Stimulated activated CD8-positive, alpha-beta memory T cell treated with anti-CD3 and anti-CD28 coated beads, Interleukin-4, amount 100 ng/mL, for 1 hour (primary cell): ENCODE measurements at places on chromosomes 1 and 21.

DNA sequence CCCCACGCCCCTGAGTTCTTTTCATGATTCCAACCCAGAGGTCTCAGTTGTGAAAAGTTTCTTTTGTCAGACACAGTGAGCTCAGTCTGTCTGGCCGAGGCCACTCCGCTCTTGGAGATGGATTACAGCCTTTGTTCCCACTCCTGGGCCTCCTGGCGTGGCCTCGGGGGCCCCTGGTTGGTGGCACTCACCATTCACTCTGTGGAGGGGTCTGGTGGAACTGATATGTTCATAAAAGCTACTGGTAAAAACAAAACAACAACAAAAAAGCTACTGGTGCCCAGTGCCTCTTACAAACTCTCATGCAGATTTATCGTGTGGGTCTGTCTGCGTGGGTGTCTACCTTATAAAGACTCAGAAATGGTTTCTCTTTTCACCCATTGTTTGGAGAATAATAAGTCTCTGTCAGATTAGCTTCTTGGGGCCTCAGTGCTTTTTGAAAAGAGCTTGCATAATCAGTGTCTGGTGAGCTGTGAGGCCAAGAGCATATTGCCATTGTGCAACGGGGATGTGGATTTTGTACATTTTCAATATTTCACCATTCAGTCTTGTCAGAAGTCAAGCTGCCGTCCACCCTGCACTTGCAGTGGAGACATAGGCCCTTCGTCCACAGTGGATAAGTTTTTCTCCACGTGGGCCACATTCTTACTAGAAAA, 86.7 kb downstream of the GALNT2 start:
- no peak for DNase-seq

DNA sequence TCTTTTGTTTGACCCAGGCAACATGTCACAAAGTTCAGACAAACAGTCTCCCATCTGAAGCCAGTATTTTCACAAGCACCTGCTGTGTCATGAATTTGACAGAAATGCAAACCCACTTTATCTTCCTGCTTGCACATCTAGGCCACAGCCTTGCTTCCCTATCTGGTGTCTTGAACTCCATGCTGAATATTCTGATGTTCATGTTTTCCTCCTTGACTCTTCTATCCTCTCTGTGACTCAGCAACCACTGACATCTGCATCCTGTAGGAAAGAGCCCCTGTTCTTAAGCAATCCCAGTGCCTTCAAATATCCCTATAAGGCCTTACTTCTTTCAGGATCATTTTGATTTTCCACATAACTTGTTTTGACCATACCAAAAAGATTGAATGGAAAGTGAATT, 6.5 kb downstream of the CD55 start:
- DNase-seq: no peak

DNA sequence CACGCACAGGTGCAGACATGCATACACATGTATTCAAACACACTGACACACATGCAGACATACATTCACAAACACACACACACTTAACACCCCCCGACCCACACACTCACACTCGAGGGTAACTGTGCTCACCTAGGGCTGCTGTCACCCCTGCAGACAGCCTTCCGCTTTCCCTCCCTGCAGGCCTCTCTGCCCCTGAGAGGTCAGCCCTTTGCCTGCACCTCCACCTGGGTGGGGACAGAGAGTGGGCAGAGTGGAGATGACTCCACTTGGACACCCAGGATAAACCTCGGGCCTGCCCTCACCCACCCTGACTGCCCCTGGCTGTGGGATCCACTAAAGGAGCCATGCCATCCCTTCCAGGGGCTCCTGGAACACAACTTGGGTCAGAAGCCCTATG, 264.3 kb downstream of the PTPRU start:
- no peak for DNase-seq

GRCh38 chr1:99777752-99778151, 11.3 kb upstream of the FRRS1 start:
- no peak for DNase-seq

DNA sequence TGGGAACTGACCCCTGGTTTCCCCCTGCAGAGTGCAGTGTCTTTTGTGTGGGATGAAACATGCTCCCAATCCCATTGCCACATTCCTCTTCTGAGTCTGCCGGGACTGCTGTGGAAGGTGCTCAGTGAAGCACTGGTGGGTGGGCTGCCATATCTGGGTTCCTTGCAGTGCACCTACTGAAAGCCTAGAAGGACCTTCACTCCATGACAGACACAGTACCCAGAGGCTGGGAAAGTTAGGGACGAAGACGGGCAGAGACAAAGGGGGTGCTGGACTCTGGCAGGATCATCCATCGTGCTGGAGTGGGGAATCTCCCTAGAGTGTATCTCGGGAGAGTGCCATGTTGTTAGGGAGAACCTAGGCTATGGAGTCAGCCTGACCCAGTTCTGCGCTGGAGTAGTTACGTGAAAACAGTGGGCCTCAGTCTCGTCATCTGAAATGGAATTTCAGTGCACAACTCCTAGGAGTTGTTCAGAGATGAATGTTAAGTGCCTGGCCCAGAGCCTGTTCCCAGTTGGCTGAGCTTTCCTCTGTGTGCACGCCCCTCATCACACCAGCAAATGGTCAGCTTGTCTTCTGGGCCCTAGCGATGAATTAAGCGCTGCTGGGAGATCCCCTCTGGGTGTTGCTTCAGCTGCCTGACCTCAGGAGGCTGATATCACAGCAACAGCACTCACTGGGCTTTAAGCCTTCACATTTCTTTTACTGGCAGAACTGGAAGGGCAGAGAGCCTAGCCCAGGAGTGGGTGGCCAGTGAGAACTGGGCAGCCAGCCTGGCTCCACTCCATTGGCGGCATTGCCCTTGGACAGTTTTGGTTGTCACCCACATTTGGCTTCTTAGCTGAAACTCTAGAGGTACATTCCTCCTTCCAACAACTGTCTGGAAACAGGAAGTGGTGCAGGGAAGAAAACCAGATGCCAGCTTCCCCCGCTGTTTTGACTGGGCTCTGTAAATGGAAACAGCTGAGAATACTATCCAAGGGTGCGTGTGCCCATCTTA, 479.8 kb upstream of the VAMP3 start:
- DNase-seq: no peak
